Left renal pelvis (tissue), 4 donors: ENCODE measurements at places on chromosomes 16 and 17. TPM values are rescaled to one million over a fixed set of nuclear protein-coding genes. Genes with fewer than 3 reads are reported as not detected.

Gene BAIAP3
- polyA plus RNA-seq: 8.0 TPM

Gene TLCD2
- polyA plus RNA-seq: 6.2 TPM

Gene NDUFAF8
- polyA plus RNA-seq: 36.7 TPM

Gene XPO6
- polyA plus RNA-seq: 95.7 TPM

Gene ADGRG3
- 0.70 TPM for polyA plus RNA-seq

Gene COX11
- 92.1 TPM for polyA plus RNA-seq

Gene KRT36
- 0.12 TPM for polyA plus RNA-seq

Gene ABCC11
- polyA plus RNA-seq: 0.42 TPM

Gene ZNF385C
- polyA plus RNA-seq: 5.2 TPM

Gene MBTD1
- 52.6 TPM for polyA plus RNA-seq

Gene HS3ST3A1
- 1.2 TPM for polyA plus RNA-seq

Gene CLEC18B
- 92.2 TPM for polyA plus RNA-seq

Gene SP6
- polyA plus RNA-seq: 2.7 TPM

Gene C1QL1
- 2.5 TPM for polyA plus RNA-seq

Gene CRHR1
- 0.98 TPM for polyA plus RNA-seq

Gene ZNF629
- polyA plus RNA-seq: 20.2 TPM

Gene ATP1B2
- polyA plus RNA-seq: 18.3 TPM

Gene KRT23
- polyA plus RNA-seq: 1.5 TPM

Gene FBRS
- polyA plus RNA-seq: 47.9 TPM

Gene PTGES3L
- polyA plus RNA-seq: 1.6 TPM

Gene YPEL2
- polyA plus RNA-seq: 8.6 TPM

Gene EDC4
- polyA plus RNA-seq: 88.5 TPM

Gene ZNF287
- polyA plus RNA-seq: 11.2 TPM

Gene RMI2
- 33.9 TPM for polyA plus RNA-seq

Gene CACNG4
- polyA plus RNA-seq: 4.3 TPM

Gene RAPGEFL1
- polyA plus RNA-seq: 11.5 TPM

Gene TEX19
- not detected for polyA plus RNA-seq

Gene CARD14
- 3.5 TPM for polyA plus RNA-seq

Gene TBC1D3I
- 0.25 TPM for polyA plus RNA-seq
